ENCODE measurements at places on chromosomes 4 and X. TPM values are rescaled to one million over a fixed set of nuclear protein-coding genes. Genes with fewer than 3 reads are reported as not detected.

DNA sequence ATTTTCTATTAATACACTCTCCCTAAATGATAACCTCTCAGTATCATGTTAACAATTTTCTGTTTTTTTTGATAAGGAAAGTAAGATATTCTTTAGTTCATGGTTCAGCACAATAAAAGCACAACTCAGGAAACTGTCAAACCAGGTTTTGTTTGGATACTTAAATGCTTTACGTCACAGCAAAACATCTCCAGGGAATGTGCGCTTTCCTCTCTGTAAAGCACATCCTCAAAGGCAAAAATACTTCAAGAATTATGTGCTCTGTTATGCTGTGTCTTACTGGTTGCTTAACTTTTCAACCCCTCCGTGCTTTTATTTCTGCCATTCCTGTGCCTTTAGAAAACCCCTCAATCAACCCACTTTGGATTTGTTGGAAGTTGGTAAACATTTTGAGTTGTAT is 27.8 kb downstream of the SNX25 start:
- no peak for DNase-seq

- no peak for DNase-seq
These were observed 64.3 kb upstream of the CCDC160 start for GRCh38 chrX:134172588-134173259.

- DNase-seq = no peak
These were observed 33.0 kb upstream of the RAB9B start for GRCh38 chrX:103864886-103865534.

GRCh38 chr4:69749771-69750170 is 10.6 kb downstream of the SULT1B1 start:
- no peak for DNase-seq

GRCh38 chrX:103396186-103396585 is 19.8 kb downstream of the BEX3 start:
- DNase-seq = no peak

DNA sequence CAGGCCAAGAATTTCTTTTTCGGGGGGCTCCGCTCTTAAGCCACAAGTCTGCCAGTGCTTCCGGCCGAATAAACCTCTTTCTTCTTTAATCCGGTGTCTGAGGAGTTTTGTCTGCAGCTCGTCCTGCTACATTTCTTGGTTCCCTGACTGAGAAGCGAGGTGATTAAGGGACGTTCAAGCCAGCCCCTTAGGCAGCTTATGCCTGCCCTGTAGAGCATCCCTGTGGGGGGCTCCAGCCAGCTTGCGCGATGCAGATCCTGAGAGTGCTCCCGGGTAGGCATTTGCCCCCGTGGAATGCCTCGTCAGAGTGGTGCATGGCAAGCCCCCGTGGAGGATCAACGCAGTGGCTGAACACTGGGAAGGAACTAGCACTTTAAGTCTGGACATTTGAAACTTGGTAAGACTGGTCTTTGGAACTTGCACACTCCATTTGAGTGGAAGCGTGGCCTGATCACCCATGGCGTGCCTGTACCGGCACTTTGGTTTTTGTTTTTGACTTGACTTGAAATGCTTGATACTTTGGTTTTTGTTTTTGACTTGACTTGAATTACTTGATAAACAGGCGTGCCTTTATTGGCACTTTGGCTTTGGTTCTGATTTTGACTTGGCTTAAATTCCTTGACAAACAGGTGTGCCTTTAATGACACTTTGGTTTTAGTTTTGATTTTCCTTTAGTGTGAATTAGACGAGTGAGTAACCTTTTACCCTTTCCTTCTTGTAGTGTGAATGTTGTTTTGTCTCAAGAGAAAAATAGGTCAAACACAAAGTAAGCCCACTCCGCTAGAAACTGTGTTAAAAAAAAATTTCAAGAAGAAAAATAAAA is 6.1 kb downstream of the ACOX3 start:
- DNase-seq = no peak

DNA sequence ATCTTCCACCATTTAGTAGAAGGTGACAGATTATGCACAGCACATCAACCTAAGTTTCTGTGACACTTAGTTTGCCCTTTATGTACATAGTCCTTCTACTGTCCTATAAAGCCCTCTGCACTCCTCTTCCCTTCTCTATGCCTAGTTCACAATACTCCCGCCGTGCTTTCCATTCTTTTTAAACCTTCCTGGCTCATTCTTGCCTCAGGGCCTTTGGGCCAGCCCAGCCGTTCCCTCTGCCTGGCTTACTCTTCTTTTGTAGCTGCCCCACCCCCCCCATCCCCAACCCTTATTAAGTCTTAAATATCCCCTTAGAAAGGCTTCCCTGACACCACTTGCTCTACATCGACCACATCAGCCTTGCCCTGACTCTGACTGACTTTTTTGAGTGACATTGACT is 33.0 kb downstream of the SGMS2 start:
- DNase-seq = no peak

- no peak for DNase-seq
These were observed 529.7 kb upstream of the BOD1L1 start for GRCh38 chr4:14157262-14157661.

Gene RNF175
- total RNA-seq = not detected

- DNase-seq = no peak
These were observed 10.4 kb downstream of the CORIN start for GRCh38 chr4:47827343-47828047.

Gene BEX1
- total RNA-seq = not detected

DNA sequence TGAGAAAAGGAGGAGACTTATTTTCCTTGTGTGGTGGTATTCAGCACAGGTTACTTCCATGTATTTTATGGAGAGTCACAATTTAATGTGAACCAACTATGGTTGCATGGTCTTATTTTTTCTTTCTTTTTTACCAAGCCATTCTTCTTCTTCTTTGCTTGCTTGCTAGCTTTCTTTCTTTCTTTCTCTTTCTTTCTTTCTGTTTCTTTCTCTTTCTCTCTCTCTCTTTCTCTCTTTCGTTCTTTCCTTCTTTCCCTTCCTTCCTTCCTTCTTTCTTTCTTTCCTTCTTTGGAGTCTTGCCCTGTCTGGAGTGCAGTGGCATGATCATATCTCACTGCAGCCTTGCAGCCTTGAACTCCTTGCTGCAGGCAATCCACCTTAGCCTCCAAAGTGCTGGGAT is 68.9 kb downstream of the DOCK11 start:
- DNase-seq = no peak

Gene ALPK1
- total RNA-seq = 8.7 TPM
